ENCODE measurements at places on chromosomes 3 and 15. TPM values are rescaled to one million over a fixed set of nuclear protein-coding genes. Genes with fewer than 3 reads are reported as not detected.
A peak's percentile ranks its signal among the peaks of the same experiment; 100 is the strongest.

The TEX55 gene
- not detected for total RNA-seq

The SLC24A5 gene
- total RNA-seq = not detected

The CSTA gene
- not detected for total RNA-seq

The KLHL6 gene
- not detected for total RNA-seq

DNA sequence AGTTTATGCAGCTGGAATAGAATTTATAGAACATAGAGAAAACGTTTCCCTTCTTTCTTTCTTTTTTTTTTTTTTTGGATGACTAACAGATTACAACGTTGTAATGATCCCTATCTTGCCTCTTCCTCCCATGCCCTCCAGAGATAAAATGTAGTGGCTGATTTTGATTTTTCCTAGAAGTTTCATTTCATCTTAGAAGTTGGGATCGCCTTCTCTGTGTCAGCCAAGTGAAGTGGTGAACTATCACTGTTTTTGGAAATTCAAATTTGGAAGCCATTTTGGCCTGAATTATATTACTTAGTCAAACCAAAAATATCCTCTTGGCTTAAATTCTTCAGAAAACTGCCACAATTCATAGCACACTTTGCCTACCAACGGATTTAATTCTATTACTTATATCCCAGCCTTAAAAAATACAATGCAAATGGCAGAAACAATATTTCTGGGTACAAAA, 1025.5 kb upstream of the NR2F2 start:
- DNase-seq = no peak

DNA sequence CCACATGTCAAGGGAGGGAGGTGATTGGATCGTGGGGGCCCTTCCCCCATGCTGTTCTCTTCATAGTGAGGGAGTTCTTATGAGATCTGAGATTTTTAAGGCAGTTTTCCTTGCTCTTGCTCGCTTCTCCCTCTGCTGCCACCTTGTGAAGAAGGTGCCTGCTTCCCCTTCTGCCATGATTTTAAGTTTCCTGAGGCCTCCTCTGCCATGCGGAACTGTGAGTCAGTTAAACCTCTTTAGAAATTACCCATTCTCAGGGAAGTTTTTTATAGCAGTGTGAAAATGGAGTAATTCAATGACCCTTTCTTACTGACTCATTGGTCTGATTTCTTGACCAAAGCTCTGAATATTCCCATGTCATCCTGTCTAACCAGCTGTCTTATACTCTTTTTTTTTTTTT, 484.4 kb upstream of the TPRG1 start:
- peak; percentile 74 for DNase-seq

- no peak for DNase-seq
Measured at GRCh38 chr3:123765475-123766128, 118.5 kb downstream of the MYLK start.

- no peak for DNase-seq
Measured at GRCh38 chr3:149579161-149579560, 78.7 kb downstream of the WWTR1 start.

DNA sequence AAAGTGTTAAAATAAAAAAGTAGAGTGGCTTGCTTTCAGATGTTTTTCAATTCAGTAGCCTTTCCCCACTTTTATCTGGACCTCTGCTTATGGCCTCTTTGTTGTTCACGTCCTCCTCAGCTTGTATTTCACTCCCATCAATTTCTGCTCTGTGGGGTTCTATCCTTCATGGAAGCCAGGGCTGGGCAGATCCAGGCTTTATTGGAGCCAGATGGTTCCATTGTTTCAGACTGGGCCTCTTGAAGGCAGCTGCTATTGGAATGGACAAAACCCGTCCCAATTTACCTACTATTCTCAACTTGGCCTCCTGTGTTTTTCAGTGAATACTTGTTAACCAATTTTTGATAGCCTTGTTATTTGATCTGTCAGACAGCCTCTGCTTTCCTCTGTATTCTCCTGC, 10.9 kb upstream of the AADACL2 start:
- no peak for DNase-seq

DNA sequence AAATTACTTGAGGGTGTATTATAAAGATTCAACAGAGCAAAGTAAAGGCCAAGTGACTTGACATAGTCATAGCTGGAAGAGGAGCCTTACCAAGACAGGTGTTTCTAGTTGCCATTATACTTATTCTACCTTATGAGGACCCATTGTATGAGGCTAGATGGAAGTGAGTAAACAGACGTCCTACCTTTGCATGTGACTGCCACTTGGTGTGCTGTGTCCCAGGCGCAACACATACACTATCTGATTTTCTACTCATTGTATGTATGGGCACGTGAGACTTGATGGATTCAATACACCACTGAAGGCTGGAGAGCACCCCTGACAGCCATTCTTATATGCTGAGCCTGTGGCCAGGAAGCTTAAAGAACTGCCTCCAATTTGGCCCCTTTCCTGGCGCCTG, 40.5 kb downstream of the BOC start:
- no peak for DNase-seq

DNA sequence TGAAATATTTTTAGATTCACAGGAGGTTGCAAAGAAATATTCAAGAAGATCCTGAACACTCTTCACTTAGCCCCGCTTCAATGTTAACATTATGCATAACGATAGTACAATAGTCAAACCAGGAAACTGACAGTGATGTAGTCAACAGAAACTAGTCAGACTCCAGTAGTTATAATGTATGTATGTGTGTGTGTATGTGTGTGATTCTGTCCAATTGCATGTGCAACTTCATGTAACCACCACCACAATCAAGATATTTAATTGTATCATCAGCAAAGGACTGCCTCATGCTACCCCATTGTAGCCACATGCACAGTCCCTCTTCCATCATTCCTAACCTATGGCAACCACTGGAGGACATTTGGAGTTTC, 77.9 kb downstream of the APBA2 start:
- no peak for DNase-seq

- peak; percentile 26 for DNase-seq
Measured at GRCh38 chr15:60708684-60709083, 229.7 kb upstream of the ICE2 start.

DNA sequence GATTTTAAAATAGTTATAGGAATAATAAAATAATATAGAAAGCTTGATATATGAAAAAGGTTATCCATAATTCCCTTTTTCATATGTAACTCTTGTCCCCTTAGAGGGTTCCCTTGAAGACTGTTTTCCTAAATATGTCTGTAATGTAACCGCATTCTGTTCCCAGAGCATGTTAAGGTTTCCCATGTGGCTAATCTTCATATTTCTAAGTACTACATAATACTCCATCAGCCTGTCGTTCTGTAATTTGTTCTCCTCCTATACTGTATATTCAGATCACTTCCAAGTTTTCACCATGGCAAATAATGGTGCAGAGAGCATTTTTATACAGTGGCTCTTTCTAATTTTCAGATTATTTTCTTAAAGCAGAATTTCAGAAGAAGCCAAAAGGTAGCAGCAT, 6.7 kb downstream of the NMNAT3 start:
- peak; percentile 21 for DNase-seq

DNA sequence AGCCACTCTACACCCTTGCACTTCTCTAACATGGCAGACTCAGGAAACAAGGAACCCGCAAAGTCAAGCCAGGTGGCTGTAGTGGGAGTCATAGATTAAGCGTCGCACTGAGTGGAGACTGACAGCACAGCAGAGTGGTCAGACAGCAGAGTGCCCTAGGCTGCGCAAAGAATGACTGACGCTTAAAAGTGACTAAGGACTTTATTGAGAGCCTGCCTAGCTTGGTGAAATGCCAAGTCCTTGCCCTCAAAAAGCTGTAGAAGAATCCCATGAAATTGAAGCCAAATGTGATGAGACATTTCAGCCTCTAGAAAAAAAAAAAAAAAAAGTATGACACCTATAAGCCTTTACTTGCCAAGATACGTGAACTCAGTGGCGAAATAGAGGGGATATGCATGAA, 30.2 kb downstream of the NCEH1 start:
- no peak for DNase-seq

GRCh38 chr3:28117598-28117997, 123.8 kb upstream of the CMC1 start:
- no peak for DNase-seq

All from Daoy (cell line).